Thymus (tissue), 14 donors: ENCODE measurements at places on chromosomes 6 and 20.

DNA sequence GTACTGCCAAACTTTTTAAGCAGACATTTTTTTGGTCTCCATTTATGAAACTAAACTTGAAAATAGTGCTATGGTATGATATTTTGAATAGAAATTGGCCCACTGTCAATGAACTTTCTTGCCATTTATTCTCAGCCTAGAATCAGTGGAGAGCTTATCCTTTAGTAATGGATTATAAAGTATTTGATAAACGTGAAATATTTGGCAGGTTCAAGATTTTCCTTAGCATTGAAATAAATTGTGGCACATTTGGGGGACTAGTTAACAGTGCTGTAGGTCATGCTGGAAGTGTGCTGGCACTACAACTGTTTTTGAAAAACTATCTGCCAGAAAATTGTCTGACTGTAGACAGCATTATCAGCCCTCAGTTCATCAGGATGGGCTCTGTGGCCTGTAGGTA is 2.1 kb downstream of the PRSS35 start:
- no peak for DNase-seq

GRCh38 chr6:148068437-148069061 is 274.1 kb upstream of the SASH1 start:
- DNase-seq, result no peak

DNA sequence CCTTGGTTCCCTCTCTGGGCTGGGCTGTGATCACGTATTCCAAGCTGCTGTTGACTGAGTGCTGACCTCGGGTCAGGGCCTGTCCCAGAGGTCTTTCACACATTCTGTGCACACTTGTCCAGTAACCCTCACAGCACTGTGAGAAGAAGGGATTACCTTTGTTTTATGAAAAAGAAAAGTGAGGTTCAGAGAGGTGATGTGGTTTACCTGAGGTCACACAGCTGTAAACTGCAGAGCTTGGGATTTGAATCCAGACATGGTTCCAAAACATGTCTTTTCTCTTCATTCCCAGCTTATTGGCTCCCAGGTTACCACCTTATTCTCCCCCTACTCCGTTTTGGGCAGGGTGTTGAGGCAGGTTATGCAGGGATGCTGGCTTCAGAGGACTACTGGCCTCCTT is 28.4 kb upstream of the CDH22 start:
- DNase-seq, result no peak

DNA sequence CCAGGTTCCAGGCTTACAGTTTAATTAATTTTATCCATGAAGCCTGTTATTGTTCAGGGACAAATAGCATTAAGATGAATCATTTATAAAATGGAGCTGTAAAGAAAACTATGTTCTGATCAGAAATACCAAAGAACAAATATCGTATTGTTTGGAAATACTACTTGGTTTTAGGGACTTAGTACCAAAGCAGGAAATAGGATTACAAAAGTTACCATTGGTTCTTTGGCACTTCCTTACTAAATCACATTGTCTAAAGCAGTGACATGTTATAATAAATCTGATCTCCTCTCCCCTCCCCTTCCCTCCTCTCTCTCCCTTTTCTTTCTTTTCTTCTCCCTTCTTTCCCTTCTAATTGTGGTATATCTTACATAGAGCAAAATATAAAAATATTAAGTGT is 29.6 kb downstream of the CRYBG1 start:
- no peak for DNase-seq
